ENCODE measurements at places on chromosomes 2 and 18.

DNA sequence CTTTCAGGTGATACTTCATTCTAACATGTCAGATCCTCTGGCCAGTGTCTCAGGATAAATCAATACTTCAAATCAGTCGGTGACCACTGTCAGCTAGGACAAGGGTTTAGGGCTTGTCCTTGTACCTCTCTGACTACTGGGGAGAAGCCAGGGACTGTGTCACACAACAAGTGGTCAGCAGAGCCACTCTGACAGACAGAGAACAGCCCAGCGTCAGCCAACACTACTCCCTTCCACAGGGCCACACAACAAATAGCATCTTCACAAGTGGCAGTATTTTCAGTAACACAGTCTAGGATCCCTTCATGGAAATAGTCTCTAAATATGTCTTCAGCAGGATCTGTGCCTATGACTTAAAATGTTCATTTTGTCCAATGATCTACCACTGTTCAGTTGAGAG lies 14.2 kb downstream of the FLACC1 start:
- DNase-seq, result no peak

GRCh38 chr18:49227441-49228165 lies 232.8 kb downstream of the DYM start:
- peak; percentile 50 for DNase-seq

GRCh38 chr2:142714600-142714999 lies 162.9 kb upstream of the KYNU start:
- no peak for DNase-seq

GRCh38 chr2:219029829-219030165 lies 11.5 kb downstream of the CFAP65 start:
- DNase-seq, result peak; percentile 60

DNA sequence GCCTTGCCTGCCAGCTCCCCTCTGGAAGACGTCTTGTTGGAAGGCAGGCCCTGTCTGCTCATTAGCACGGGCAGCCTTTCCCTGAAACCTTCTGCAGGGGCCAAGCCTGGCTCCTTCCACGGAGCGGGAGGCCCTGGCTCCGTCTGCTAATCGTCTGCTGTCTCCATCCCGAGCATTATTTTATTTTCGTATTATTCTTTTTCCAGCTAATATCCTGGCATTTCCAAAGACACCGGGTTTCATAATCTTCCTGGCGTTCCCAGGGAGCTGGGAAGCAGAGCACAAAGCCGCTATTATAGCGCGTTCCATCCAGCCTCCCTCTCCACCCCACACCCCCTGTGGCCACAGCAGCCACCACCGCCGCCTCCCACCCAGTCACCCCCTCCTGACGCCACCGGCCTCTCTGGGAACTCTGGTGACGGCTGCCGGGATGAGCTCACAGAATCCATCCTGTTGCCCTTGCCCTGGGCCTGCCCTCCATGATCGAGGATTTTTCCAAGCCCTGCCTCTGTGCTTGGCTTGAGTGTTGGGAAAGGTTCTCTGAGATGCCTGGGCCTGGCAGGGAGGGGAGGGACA lies 125.5 kb downstream of the DYSF start:
- DNase-seq, result no peak

- no peak for DNase-seq
These were observed 261.7 kb upstream of the HDAC4 start for GRCh38 chr2:239662413-239663120.

All from stimulated activated CD4-positive, alpha-beta T cell treated with anti-CD3 and anti-CD28 coated beads, TNF-alpha, amount 100 ng/mL, for 48 hours (primary cell).